Tibial nerve (tissue), 4 donors: ENCODE measurements at places on chromosomes 12 and 14.

GRCh38 chr12:12079291-12079690, 8.6 kb downstream of the BCL2L14 start:
- no peak for DNase-seq

GRCh38 chr12:6460751-6461371, 9.0 kb downstream of the TAPBPL start:
- DNase-seq = no peak

- no peak for DNase-seq
Measured at GRCh38 chr14:91330096-91330696, 85.7 kb upstream of the GPR68 start.

DNA sequence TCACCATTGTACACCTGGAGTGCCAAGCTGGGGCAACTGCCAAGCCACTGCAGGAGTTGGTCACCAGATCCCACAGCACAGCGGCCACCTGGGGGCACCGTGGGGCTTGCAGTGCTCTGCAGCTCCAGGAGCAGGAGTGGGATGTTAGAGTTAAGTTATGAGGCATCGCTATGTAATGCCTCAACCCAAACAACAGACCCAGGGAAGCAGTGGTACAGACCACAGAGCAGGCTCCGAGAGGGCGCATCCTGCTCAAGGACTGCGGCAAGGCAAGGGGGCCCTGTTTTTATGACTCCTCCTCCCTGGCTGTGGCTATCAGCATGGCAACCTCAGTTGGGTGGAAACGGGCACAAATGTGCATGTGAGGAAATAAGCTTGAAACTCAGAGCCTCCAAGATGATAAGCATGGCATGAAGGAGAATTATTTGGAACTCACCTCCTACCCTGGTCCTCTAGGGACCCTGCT, 63.1 kb downstream of the ARL6IP4 start:
- DNase-seq = peak; percentile 63

DNA sequence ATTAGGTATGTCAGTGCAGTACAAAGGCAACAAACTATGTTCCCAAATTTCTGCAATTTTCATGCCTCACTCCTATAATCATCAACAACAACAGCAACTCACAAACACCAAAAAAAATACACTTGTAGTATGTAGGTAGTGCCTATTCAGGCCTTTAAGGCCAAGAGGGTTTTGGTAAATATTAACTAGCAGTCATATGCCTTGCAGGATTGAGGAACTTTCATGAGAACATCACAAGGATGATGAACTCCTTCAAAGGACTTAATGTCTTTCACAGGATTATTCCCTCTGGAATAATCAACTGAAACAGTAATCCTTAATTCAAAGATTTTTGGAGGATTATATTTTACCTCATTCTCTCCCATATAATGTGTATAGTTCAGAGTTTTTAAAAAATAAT, 293.8 kb downstream of the NOVA1 start:
- no peak for DNase-seq
